CD8-positive, alpha-beta T cell (primary cell): ENCODE measurements at places on chromosomes 6 and 20.

GRCh38 chr6:43712579-43712978 is 25.0 kb upstream of the MRPS18A start:
- DNase-seq = no peak

DNA sequence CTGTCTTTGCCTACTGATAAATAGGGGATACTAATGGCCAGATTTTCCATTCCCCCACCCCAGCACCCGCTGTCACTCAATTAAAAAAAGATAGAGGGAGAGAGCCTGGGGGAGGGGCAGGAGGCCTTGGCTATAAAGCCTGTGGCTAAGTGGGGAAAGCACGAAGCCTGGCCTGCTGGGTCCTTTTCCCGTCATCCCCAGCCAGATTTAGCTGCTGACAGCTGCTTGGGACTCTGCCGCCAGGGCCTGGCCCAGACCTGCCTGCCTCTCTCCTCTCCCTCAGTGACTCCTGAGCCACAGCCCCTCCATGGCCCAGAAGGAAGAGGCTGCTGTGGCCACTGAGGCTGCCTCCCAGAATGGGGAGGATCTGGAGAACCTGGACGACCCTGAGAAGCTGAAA is at the start of gene APOBEC2:
TSS of gene APOBEC2 (plus strand) at position 162 of the 400 bp plus-strand sequence. CDS start at position 308, 146 bp downstream.
- DNase-seq = no peak

- peak; percentile 82 for DNase-seq
Observed at GRCh38 chr6:136753624-136754023, 38.7 kb downstream of the MAP3K5 start.

DNA sequence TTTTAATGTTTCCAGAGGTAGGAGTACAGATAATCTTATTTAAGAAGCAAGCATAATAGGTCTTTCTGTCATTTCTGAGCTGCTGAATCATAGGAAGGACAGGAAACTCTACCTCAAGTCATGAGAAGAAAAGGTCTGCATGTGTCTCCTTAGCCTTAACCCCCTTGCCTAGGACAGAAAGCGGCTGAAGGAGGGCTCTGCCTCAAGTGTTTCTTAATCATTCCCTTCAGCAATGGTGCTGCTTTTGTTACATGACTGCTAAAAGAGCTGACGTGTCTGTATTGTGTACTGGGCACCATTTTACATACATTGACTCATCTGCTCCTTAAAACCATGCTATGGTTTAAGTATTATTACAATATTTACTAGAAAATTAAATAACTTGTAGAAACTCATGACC is 564.0 kb upstream of the AGPAT4 start:
- no peak for DNase-seq

GRCh38 chr6:107629548-107630129 is 139.7 kb downstream of the SOBP start:
- DNase-seq = no peak

GRCh38 chr20:43942667-43943285 is 28.1 kb downstream of the TOX2 start:
- DNase-seq = no peak

DNA sequence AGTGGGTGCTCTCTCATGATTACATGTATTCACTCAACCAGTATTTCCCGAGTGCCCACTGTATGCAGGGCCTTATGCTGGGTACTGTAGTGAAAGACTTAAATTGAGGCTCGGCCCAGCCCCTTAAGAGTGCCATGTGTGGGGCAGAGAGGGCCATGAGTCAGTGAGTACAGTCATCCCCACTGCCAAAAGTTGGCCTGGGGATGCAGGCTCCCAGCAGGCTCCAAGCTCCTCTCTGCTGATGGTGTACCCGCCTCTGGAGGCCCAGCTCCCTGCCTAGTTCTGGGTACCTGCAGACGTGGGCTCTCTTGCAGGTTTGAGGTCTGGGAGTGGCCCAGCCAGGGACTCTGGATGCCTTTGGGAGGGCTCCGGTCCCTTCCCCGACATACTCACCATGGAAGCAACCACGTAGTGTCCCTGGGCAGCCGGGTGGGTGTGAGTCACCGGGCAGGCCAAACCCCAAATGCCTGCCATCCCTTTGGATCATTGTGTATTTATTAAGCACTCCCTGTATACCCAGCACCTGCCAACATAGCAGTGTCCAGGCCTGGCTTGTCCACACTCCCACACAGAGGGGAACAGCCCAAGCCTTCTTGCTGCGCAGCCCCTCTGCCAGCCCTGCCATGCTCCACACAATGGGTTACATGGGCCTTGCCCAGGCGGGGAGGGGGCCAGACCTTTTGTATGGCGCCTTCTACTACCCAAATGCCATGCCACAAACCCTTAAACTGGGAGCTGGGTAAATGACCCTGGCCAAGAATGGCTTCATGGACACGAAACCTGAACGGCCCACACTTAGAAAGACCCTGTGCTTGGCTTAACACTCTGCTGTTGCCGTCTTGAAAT is 153.6 kb downstream of the VEGFA start:
- DNase-seq = no peak

- DNase-seq = no peak
Observed at GRCh38 chr20:10497791-10498190, 62.7 kb downstream of the SLX4IP start.

DNA sequence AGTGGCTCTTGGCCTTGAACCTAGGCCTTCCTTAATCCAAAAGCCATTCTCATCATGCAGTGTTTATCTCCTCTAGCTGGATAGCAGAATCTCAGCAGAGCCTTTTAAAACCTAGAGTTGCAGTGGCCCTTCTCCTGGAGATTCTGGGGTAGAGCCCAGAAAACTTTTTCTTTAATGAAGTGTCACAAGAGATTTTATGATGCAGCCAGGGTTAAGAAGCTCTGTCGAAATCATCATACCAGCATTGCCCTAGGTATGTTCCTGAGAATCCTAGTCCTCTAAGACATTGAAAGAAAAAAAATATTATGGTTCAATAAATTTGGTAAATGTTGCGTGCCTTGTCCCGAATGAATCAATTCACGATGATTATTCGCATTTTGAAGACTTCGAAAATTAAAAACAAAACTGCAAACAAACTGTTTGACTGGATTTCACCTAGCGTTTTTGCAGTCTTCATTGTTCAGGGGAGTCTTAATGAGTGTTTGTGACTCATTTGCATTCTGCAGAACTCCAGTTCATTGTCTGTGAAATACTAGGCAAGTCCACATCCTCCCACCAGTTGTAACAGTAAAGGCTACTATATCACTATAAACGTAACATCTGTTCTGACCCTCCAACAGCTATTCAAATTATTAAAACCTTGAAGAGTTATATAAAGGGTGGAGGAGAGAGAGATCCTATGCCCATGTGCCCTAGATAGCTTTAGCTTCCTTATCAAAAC is 198.6 kb downstream of the UST start:
- no peak for DNase-seq

DNA sequence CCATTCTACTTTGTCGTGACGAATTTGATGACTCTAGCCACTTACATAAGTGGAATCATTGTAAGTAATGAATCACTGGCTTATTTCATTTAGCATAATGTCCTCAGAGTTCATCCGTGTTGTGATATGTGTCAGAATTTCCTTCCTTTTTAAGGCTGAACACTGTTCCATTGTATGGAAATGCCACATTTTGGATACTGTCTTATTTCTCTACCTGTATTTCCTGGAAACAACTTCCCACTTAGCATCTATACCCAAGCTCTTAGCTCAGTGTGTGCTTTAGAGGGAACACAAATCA is 28.8 kb upstream of the GGTLC1 start:
- DNase-seq = no peak

DNA sequence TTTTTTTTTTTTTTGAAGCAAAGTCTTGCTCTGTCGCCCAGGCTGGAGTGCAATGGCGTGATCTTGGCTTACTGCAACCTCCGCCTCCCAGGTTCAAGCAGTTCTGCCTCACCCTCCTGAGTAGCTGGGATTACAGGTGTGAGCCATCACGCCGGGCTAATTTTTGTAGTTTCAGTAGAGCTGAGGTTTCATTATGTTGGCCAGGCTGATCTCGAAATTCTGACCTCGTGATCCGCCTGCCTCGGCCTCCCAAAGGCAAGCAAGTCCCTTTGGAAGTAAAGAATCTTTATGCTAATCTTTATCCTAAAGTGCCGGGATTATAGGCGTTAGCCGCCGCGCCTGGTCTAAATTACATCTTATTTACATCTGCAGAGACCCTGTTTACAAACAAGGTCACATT is 1.5 kb downstream of the PSMG4 start:
- DNase-seq = no peak

DNA sequence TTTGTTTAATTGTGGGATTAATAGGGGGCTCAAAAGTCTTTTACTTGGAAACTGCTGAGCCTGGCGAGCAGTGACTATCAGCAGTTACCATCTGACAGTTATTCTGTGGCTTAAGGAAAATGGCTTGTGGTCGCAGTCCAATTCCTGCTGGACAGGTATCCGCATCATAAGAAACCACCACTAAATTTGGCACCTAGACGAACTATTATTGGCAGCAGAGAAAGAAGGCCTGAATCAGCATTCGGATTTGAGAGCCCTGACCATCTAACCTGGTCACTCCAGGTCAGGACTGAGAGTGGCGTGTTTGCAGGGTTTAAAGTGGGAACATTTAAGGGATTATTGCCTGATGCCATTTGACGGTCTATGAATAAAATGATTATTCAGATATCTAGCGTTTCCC is 146.4 kb downstream of the RPS12 start:
- no peak for DNase-seq

GRCh38 chr6:75267461-75267860 is 17.1 kb downstream of the TMEM30A start:
- DNase-seq = no peak

DNA sequence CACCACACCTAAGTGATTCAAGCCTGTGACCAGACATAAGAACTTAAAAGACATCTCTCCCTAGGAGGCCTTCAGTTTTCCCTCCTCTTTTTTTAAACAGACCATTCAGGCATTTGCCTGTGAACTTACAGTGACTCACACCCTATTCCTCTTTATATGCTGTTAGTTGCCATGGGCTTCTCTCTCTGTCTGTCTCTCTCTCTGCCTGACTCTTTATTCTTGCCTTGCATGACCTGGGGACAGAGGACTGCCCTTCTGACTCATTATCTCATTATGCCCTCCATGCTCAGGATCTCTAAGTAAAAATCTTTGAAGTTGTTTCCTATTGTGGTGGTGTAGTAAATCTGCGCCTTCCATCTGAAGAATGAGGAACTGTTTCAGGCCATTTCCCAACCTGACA is 442.2 kb upstream of the MAN1A1 start:
- no peak for DNase-seq

- DNase-seq = no peak
Observed at GRCh38 chr20:24614341-24614740, 144.9 kb downstream of the SYNDIG1 start.

DNA sequence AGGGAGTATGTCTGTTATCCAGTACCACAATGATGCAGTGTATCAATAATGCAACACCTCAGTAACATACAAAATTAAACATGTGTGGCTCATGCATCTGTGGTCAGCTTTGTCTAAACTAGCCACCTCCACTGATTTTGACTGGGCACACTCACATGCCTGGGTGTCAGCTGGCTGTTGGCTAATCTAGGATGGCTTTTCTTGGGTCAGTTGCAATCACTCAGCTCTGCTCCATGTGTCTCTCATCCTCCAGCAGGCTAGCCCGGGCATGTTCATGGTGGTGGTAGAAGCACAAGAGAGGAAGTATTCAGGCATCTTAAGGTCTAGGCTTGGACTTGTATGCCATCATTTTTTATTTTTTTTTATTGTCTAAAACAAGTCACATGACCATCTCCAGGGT is 59.3 kb upstream of the JAG1 start:
- DNase-seq = no peak

DNA sequence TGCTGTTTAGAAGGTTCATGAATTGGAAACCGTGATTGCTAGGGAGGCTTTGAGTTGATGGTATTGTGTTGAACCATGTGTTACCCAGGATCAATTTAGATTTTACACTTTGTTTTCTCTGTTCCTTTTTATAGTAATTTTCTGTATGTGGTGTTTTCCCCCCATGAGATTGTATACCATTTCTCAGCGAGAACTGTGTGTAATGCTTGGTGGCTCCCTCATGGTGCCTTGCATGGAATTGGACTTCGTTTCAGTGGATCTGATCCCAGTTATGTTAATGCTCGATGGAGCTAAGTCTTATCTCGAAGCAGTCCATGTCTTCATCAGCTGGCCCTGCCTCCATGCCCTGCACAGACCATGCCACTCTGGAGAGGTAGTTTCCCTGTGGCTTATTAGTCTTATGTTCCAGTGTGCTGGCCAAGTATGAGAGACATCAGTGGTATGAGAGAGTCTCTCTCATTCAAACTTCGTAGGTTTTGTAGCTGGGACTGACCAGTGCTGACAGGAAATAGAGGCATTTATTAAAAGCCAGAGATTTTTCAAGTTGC is 18.7 kb downstream of the PTPN1 start:
- no peak for DNase-seq

- no peak for DNase-seq
Observed at GRCh38 chr6:156598071-156598854, 178.9 kb upstream of the ARID1B start.

GRCh38 chr6:140003217-140003616 is 628.8 kb upstream of the CITED2 start:
- DNase-seq = no peak

DNA sequence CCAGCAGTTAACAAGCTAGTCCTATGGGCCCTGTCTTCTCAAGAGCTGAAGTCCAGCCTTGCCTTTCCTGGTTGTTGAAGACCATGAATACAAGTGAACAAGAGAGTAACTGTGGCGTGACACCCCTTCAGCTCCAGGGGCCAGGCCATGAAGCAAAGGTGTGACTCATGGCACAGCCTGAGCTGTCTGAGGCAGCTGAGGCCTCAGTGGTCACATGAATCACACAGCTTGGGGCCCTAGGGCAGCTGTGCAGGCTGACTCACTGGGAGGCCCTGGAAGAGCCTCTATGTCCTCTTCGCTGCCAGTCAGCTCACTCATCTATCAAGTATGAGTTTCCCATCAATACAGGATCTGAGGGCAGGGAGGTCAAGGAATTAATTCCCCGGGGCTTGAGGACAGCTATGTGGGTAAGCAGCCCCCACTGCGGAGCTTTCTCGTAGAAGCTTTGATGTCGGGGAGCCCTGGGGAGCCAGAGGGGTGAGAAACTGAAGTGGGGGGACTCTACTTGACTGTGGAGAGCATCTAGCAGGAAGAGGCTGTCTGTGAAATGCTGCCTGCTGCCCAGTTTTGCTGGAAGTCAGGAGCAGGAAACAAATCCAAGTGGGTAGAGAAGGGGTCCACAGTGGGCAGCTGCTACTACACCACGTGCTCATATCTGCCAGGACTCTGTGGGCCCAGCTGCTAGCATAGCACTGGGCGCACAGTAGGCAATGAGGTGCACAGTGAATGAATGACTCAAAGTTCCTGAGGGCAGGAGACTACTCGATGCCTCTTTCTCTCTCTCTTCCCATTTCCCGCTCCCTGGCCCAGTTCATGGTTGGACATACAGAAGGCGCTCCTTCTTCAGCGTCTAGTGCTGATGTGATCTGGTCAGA is 13.7 kb upstream of the FAM83C start:
- peak; percentile 15 for DNase-seq

GRCh38 chr6:52635049-52635577 is 35.8 kb upstream of the TMEM14A start:
- no peak for DNase-seq

- DNase-seq = no peak
Observed at GRCh38 chr6:42350911-42351310, 100.8 kb downstream of the TRERF1 start.

- no peak for DNase-seq
Observed at GRCh38 chr6:37741757-37742400, 44.2 kb upstream of the MDGA1 start.
